CD4-positive, CD25-positive, alpha-beta regulatory T cell (primary cell): ENCODE measurements at places on chromosomes 6 and 20.

- no peak for DNase-seq
Measured at GRCh38 chr6:146902846-146903245, 301.4 kb upstream of the STXBP5 start.

DNA sequence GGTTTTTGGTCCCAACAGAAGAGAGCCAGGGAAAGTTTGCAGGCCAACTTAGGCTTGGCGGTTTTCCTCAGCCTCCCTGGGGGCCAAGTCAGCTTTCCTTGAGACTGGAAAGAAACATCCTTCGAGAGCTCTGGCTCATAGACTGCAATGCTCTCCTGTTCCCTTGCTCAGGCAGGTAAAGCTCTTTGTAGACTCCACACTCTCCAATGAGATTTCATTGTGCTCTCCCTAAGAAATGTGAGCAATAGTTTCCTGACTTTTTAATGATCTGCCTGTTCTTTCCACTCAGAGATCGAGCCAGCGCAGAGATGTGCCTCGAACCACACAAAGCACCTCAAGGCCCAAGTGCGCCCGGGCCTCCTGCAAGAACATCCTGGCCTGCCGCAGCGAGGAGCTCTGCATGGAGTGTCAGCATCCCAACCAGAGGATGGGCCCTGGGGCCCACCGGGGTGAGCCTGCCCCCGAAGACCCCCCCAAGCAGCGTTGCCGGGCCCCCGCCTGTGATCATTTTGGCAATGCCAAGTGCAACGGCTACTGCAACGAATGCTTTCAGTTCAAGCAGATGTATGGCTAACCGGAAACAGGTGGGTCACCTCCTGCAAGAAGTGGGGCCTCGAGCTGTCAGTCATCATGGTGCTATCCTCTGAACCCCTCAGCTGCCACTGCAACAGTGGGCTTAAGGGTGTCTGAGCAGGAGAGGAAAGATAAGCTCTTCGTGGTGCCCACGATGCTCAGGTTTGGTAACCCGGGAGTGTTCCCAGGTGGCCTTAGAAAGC, 13.9 kb downstream of the TNFAIP3 start:
- DNase-seq, result peak; percentile 66

DNA sequence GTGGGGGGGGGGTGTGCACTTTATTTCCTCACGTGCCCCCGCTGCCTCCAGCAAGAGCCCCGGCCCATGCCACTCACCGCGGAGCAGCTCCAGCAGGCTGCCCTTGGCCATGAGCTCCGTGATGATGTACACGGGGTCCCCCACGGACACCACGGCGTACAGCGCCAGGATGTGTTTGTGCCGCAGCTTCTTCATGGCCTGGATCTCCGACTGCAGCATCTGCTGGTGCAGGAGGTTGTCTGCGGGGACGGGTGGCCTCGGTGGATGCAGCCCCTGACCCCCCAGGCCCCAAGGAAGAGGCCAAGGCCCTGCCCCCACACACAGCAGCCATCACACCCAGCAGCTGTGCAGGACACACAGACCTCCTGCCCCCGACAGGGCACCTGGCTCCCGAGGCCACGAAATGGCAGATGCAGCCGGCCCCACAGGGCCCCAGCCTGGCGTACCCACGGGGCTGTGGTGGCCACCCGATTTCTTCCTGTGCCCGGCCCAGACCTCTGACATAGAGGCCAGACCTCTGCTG, 4.7 kb downstream of the PTK6 start:
- no peak for DNase-seq

- DNase-seq, result peak; percentile 43
Measured at GRCh38 chr20:53592992-53593465, 610 bp downstream of the ZNF217 start.

DNA sequence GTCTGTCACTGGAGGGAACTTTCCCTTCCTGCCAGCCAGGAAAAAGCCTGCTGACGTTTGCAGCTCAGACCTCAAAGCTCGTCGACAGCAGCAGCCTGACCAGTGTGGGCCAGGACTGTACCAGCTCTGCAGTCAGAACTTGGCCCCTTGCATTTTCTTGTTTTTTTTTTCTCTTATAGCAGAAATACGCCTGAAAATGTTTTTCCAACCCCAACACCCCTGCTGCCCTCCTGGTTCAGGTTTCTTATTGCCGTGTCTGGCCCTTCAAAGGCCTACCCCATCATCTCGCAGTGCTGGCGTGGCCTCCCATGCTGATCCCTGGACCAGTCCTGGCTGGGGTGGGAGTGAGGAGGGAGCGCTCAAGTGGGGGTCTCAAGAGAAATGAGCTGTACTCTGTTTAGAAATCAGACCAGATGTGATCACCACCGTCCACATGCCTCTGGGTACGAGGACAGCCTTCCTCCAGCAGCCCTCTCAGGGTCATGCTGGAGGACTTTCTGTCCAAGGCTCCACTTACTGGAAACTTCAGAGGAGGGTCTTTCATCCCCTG, 169.0 kb downstream of the FOXC1 start:
- DNase-seq, result no peak
